ENCODE measurements at places on chromosomes 6 and 20.

DNA sequence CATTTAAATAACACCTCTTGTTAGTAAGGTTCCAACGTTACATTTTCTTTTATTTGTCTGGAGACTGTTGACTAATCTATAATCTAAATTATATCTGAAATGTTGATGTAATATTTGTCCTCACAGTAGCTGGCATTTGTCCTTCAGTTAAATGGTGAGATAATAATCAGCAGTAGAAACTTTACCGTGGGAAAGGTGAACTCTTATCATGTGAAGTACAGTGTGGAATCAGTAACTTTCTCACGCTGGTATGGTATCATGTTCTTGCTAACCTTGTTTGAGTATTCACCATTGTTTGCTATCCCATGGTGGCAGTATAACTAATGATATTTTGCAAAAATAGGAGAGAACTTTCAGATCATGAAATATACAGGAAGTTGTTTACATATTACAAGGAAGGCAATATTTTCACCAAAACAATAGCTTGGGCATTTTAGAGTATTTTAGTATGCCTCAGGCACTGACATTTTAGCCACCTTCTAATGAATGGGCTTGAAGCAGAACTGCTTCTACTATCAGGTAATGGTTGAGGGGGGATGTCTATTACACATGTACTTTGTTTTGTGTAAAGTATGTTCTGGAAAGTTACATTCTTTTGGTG, 4.8 kb downstream of the GMNN start:
- DNase-seq: no peak

DNA sequence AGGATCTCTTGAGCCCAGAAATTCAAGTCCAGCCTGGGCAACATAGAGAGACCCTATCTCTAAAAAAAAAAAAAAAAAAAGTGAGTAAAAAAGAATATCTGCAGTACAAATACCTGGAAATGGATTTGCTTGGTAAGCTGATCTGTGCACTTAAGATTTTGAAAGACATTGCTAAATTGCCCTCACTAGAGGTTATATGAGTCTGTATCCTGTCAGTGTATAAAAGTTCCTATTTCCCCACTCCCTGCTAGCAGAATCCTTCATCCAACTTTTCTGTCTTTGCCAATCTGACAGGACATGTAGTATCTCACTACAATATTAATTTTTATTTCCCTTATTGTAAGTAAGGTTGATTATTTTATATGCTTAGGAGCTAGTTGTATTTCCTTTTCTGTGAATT, 36.1 kb downstream of the BICRAL start:
- DNase-seq: no peak

GRCh38 chr6:51349857-51350256, 531.2 kb downstream of the TFAP2B start:
- no peak for DNase-seq

- DNase-seq: no peak
These were observed 155.8 kb downstream of the RNGTT start for GRCh38 chr6:88807622-88808021.

DNA sequence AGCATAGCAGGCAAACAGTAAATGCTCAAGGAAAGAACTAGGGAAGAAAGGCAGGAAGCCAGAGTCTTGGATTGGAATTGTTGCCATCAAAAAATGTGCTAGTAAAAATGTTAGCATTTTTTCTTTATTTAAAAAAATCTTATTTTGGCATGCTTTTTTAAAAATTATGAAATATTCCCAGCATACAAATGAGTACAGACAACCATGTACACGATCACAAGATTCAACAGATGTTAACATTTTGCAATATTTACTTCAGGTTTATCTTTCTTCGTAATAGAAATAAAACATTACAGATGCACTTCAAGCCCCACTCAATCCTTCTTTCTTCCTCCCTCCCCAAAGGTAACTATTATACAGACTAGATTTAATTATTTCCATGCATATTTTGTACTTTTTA, 27.4 kb upstream of the NOP56 start:
- DNase-seq: no peak

- DNase-seq: no peak
These were observed 12.1 kb upstream of the C20orf203 start for GRCh38 chr20:32685541-32686529.

DNA sequence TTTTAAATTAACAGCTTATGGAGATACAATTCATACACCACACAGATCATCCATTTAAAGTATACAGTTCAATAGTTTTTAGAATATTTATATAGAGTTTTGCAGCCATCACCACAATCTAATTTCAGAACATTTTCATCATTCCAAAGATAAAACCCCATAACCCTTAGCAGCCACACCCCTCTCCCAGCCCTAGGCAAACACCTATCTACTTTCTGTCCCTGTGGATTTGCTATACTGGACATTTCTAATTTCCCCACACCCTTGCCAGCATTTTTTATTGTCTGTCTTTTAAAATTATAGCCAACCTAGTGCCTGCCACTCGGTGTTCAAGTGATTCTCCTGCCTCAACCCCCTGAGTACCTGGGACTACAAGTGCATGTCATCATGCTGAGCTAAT, 23.0 kb upstream of the AKAP7 start:
- DNase-seq: no peak

GRCh38 chr6:134310817-134311216, 7.1 kb downstream of the SGK1 start:
- no peak for DNase-seq

DNA sequence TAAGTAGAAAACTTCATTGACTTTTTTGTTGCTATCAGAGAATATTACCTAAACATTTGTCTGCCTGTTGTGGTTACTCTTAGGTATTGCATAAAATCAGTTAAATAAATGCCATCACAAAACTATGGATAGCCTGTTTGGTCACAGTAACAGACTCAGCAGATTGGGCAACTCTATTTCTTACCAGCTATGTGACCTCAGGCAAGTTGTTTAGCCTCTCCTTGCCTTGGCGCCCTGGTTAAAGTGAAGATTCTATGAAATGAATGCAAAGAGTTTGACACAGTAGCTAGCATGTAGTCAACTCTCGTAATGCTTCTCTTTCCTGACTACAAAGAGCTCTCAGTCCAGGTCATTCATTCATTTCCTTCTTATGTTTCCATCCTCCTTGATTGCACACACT, 82.5 kb upstream of the ID4 start:
- no peak for DNase-seq
